ENCODE measurements at places on chromosomes 5 and 9. TPM values are rescaled to one million over a fixed set of nuclear protein-coding genes. Genes with fewer than 3 reads are reported as not detected.

The GRIN1 gene
- not detected for total RNA-seq

The ARL14EPL gene
- not detected for total RNA-seq

The ZCCHC9 gene
- 33.7 TPM for total RNA-seq

The PTRH1 gene
- total RNA-seq: 11.7 TPM

The ZNF454 gene
- total RNA-seq: 0.43 TPM

The CLIC3 gene
- total RNA-seq: 43.2 TPM

Measured in fibroblast of villous mesenchyme (primary cell).